ENCODE measurements at places on chromosomes 5 and 9.

DNA sequence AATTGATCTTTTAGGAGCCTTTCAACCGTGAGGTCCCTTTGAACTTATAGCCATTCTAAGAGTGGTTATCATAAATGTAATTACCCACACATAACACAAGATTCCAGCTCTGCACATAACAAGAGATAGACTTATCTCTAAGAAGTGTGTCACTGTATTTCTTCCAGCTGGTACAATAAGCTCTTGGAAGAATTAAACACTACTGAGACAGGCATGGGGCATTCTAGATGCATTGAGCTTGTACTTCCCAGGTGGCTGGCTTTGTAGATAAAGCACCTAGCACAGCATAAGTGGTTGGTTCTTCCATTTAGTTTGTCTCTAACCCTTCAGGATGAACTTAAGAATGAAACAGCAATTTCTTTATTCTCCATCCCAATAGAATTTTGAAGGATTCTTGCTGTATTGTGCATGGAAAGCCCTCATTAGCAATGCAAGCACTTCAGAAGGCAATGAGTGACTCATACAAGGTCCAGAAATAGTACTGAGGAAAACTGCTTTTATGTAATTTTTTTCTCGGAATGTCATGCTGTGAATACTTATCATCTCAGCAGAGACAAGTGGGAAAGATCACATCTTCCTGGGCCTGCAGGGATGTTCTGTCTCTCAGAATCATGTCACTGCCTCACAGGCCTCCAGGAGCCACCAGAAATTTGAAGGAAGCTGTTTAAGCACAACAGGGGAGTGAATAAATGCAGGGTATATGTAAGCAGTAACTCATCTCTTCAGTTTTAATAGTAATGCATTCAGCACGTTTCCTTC, 91.1 kb upstream of the CD180 start:
- DNase-seq: no peak

DNA sequence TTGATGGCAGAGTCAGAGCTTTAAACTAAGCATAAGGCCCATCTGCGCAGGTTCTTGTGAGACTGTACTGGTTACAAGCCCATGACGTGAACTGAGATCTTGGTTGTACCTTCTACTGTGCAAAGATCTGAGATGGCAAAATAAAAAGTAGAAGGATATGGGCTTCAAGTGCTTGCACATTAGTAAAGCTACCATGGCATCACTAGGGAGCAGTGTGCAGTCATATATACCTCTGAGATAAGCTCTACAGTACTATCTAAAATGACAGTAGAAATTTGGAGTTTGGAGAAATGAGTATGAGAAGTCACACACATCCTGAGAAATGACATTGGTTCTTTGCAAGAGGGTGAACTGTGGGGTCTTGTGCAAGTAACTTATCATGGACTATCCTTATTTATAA, 408.2 kb upstream of the PRR16 start:
- no peak for DNase-seq

DNA sequence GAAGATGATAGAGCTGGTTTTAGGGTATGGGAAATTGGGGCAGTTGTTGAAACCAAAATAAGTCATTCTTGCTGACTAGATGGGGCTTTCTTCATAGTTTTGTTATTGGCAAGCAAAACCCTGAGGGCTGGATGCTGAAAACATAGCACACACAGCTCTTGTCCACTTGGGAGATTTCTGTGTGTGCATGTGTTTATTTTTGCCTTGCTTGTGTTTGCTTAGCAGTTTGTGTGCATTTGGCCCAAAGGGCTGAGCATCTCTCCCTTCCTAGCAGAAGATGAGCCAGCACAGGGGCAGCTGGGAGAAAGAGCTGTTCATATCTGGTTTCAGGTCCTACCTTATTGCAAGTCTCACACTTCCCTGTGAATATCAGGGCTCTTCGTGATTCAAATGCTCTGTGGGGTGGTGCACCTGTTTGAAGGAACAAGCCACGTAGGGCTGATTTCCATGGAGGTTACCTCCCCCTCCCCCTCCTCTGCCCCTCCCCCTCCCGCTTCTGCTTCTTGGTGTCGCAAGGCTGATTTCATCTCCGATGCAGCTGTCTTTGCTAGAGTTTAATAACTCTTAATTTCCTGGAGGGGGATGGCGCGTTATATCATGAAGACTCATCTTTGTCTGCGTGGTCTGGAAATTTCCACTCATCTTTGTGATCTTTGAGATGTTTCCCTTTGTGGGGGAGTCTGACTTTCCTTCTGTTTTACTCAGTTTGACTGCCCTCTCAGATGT, 296.5 kb downstream of the ARHGAP26 start:
- no peak for DNase-seq

- DNase-seq: no peak
Measured at GRCh38 chr9:20620650-20621470, 1.4 kb downstream of the MLLT3 start.

DNA sequence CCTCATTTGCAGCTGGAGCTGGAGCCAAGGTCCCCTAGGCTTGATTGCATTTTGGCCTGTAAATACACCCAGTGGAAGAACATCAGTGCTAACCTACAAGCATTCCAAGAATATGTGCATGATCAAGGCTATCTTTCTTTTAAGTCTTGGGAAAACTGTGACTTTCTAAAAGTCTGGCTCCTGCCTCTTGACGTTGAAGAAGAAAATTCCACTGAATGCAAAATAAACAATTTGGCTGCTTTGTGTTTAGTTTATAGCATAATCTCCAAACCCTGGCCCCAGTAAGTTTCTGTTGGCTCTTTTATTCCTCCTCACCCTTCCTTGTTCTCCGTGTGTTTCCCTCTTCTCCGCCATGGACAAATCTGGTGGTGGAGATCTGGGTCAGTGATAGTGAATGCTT, 109.3 kb upstream of the TLE1 start:
- no peak for DNase-seq

DNA sequence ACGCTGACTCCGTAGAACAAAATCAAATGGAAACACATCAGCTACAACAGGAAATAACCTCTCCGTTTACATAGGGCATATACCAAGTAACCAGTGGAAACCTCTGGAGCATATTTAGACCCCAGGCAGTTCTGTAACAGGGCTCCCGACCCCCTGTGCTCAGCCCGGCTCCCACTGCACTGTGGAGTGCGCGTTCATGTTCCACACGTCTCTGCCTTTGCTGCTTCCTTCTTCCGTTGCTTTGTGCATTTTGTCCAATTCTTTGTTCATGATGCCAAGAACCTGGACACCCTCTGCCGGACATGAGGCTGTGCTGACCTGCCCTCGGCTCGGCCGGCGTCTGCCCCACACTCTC, 5.9 kb upstream of the AGPAT2 start:
- no peak for DNase-seq

DNA sequence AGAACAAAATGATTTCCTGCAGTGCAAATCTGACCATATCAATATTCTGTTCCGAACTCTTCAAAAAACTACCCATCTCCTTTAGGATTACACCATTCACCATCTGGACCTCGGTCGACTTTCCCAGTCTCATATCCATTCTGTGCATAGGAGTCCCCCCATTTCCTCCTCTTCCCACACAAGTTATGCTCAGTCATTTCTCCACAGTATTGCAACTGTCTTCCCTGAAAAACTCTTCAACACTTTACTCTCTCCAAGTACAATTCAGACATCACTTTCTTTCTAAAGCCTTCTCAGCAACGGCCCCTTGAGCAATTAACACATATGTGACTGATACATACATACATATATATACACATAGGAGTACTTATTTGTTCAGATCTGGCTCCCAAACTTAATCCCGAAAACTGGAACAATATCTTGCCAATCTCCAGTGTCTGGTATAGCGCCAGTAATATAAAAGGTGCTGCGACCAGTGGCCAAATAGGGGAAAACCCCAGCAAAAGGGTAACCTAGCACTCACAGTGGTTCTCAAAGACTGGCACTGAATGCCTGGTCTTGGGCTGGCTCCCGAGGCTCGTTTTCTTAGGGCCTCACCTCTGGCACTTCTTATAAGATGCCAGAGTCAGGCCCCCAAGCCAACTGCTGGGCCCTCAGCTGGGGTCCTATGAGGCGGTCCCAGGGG, 629 bp downstream of the ZBTB26 start:
- peak; percentile 25 for DNase-seq

- DNase-seq: no peak
Measured at GRCh38 chr5:123540534-123540933, 28.6 kb downstream of the CSNK1G3 start.

DNA sequence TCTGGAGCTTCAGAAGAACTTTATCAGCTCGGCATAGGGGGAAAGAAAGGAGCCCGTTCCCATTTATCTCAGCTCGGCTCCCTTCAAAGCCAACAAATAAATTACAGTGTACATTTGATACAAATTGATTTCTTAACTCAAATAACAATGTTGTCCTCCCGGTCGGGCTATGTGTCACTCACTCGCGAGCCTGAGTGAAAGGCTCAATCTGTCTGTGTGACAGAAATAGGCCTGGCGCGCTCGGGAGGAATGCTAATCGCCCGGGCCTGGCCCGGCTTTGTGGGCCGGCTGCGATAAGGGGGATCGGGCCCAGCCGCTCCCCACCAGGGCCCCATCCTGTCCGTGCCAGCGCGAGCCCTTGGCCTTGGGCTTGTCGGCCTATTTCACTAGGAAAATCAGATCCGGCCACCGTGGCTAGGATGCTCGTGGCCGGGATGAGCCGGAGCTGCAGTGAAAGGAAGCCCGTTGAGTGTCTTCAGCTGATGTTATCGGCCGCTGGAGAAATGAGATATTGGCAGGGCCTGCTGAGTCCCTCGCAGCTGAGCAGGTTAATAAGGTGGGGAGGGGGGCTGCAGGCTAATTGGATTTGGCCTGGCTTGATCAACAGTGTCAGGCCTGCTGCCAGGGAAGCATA, 258.7 kb downstream of the IRX1 start:
- DNase-seq: no peak

GRCh38 chr5:111929867-111930266, 172.9 kb upstream of the NREP start:
- no peak for DNase-seq

DNA sequence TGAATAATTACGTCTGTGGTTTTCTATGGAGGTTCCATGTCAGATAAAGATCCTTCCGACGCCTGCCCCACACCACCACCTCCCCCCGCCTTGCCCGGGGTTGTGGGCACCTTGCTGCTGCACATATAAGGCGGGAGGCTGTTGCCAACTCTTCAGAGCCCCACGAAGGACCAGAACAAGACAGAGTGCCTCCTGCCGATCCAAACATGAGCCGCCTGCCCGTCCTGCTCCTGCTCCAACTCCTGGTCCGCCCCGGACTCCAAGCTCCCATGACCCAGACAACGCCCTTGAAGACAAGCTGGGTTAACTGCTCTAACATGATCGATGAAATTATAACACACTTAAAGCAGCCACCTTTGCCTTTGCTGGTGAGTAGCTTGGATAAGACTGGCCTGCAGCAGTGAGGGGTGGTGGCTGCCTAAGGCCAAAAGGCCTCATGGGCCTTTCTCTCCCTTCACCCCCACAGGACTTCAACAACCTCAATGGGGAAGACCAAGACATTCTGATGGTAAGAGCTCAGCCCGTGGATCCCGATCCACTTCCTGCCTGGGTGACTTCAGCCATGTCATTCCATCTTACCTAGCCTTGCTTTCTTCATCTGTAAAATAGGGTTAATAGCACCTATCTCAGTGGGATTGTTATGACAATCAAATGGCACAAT, at the start of gene IL3:
Gene IL3 (plus strand): TSS at position 155 of the 661 bp plus-strand sequence. CDS start 52 bp downstream, at position 207.
- no peak for DNase-seq

DNA sequence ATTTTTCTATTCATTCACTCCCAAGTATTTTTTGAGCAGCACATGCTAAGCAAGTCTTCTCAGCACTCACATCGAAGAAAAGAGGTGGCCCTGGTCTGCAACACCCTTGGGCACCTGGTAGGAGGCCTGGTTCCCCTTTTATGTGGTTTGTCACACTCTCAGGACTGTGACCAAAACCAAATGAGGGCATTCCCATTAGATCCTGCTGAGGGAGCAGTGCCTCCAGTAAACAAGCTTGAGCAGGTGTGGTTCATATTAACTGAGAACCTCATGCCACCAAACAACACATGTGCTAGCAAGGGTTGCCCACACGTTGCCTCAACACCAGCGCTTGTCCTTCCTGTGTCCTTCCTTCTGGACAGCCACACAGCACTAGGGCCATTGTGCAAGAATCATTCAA, 26.9 kb upstream of the SYK start:
- no peak for DNase-seq

GRCh38 chr5:98570661-98571191, 202.7 kb upstream of the RGMB start:
- no peak for DNase-seq

DNA sequence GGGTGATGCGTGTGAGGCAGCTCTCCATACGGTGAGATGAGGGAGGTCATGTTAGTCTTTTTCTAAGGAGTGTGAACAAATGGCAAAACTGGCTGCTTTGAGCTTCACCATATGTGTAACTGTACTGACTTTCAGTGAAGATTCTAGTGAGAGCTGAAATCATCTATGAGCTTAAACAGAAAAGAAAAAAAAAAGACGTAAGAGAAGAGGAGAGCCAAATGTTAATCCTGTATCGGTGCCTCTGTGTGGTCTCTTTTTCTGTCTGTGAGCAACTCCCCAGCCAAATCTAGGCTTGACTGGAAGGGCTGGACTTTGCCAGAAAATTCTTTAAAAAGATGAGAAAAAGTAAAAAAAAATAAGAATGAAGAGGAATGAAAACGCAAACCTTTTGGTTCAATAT, 209.7 kb upstream of the TUT7 start:
- DNase-seq: no peak

GRCh38 chr5:9069650-9070049, 476.2 kb downstream of the SEMA5A start:
- no peak for DNase-seq

- DNase-seq: peak; percentile 39
Measured at GRCh38 chr5:132190161-132190817, 37.4 kb downstream of the P4HA2 start.

DNA sequence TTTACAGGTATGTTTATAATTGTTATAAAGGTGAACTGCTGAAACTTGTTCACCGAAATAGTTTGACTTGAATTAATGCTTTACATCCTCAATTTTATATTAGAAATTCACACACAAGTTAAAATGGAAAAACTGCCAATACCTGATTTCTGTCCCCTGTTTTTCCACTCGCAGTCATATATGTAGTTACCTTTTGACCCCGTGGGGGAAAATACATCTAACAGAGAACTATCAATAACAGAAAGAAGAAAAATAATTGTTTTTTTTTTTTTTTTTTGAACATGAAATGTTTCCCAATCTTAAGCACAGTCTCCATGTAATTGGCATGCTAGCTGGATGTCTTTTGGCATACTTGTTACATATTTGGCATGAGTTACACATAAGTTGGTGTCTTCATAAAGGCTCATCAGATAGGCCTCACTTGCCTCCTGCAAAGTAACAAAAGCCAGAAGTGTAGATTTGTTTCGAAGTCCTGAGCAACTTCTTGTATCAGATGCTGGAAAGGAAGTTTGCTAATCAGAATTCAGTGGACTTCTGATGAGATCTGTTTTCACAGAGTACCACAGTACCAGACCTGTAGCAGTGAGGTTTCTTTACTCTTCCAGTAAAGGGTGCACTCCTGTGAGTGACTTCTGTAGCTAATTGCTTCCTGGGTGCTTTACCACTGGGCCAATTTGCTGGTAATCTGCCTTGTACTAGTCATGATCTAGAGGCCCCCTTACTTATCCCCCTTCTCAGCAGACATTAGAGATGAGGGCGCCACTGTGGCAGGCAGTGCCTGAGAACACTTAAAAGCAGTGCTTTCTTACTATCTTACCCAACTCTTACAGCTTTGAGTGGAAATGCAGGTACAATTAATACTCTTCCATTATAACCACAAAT, 36.2 kb upstream of the CXXC5 start:
- DNase-seq: no peak
